Stimulated activated CD4-positive, alpha-beta T cell treated with anti-CD3 and anti-CD28 coated beads, Interleukin-1b, Interleukin-23, amount 100 ng/mL, for 48 hours (primary cell): ENCODE measurements at places on chromosomes 16 and 17.

DNA sequence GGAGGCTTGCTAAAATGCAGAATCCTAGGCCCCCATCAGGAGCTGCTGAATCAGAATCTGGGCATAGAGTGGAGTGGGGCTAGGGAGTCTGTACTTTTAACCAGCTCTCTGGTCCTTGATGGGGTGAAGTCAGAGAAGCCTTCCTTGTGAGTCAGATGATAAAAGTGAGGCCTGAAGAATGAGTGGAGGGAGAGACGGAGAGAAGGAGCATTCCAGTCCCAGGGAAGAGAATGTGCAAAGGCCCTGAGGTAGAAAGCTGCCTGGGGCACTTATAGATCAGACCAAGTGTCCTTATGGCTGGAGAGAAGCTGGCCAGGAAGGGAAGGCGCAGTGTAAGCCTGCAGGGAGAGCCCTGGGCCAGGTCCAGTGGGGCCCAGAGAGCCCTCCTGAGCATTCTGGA, 235.1 kb upstream of the NLRP1 start:
- DNase-seq, result no peak

DNA sequence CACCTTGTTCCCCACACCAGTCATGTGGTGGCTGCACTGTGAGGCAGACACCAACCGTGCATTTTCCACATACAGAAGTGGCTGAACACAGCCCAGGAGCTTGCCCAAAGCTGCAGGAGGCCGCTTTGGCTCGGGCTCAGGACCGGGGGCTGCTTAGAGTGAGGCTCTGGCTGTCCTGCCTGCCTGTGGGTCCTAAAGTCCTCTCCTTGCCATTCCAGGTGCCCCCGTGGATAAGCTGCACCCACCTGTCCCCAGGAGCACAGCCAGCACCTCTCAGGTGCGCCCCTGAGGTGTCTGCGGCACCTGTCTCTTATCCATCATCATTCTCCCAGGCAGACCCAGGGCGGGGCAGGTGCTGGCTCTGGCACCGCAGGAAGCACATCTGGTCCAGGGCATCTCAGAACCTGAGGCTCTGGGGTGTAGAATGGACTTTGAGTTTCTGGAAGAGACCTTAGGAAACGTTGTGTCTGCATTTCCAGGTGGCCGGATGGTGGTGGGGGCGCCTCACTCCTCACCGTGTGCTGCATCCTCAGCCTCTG, 180.5 kb upstream of the ZNF469 start:
- DNase-seq, result no peak

DNA sequence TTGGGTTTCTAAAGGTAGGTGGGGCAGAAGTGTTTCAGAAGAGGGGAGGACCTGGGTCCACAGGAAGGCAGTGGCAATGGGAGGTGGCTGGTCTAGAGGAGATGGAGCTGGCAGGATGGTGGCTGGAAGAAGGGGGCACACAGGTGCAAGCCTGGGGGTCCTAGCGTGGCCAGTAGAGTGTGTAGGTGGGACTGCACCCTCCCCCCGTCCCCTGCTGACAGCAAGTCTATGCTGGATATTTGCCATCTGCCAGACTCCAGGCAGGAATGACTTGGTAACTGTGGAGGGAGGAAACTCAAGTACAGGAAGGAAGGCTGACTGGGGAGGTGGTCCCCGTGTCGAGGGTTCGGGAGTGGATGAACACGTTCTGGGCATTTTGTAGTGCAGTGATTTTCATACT, 8.6 kb downstream of the MED9 start:
- no peak for DNase-seq

- no peak for DNase-seq
Measured at GRCh38 chr17:36885153-36885735, 52.0 kb upstream of the LHX1 start.

GRCh38 chr16:14462811-14463210, 167.2 kb downstream of the PARN start:
- no peak for DNase-seq

GRCh38 chr17:28327031-28327607, 8.1 kb downstream of the TMEM97 start:
- DNase-seq, result peak; percentile 27

GRCh38 chr16:86578061-86578599, at the start of gene FOXL1:
TSS of gene FOXL1 (plus strand) at chr16:86578549. CDS start at chr16:86578724, 175 bp downstream.
- DNase-seq, result no peak

- DNase-seq, result no peak
Measured at GRCh38 chr16:48057048-48057447, 98.7 kb downstream of the ABCC12 start.
